HFF-Myc (cell line): ENCODE measurements at places on chromosomes 11 and 22.

- DNase-seq = no peak
These were observed 737 bp downstream of the RBM4 start for GRCh38 chr11:66639066-66639813.

- DNase-seq = no peak
These were observed 15.9 kb upstream of the CDC42EP2 start for GRCh38 chr11:65298655-65299179.

DNA sequence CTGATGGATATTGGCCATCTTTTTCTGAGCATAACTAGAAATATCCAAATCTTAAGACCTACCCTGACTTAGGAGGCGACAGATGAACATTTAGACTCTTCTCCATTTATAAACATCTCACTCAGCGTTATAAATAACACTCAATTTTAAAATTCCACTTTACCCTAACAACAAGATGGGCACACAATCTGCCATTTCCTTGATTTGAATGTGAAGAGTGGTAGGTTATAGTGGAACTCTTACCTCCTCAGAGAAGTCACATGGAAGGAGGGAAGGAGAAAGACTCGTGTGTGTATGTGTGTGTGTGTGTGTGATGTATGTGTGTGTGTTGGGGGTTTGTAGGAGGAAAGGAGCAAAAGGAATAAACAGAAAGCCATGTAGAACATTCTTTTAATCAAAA, 15.0 kb downstream of the SIAE start:
- no peak for DNase-seq

DNA sequence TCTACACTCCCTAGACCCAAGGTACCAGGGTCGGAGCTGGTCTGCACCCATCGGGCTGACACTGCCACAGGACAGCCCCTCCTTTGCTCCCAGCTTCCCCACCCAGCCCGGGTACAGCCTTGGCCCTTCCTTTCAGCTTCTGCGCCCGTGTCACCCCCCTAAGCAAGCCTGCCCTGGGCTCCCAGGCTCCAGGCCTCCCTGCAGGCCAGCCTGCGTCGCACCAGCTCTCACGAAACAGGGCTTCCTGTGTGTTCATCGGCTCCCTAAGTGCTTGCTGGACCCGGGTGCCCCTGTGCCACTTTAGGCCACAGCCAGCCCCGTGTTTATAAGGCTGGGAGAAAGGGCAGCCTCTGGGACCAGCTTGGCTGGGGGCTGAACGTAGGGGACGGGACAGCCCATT, 21.1 kb downstream of the FLRT1 start:
- DNase-seq = no peak

DNA sequence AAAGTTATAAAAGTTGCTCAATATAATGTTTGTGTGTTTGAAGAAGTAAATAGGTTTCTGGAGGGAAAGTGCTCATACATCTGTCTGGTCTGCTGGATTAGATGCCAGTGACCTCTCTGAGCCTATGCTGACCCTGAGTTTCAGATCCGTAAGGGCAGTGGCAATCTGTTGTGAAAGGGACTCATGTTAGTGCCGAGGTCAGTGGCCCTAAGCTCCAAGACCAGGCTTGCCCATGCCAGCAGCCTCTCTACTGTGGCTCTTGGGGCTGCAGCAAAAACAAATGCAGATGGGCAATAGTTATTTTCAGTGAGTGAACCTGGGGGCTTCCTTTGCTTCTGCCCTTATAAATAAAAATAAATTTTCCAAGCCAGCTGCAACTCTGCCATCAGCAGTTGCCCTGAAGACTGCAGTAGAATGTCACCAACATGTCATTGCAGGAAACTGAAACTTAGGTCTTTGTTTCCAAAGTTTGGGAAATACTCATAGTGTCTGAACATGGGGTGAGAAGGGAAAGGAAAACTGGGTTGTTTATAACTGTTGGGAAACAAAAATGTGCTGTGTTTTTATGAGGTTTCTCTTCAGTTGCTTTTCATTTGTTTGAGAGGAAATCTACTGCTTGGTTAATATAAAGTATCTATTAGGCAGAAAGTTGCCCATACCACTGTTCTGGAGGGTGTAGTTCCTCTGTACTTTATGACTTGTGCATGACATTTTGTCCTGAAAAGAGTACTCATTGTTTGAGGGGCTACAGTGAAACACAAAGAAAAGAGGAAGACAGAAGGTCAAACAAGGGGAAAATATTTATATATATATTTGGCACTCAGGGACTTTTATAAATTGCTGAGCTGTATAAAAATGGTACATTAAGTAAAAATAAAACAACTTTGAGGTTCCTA, 9.5 kb upstream of the MS4A4E start:
- no peak for DNase-seq

DNA sequence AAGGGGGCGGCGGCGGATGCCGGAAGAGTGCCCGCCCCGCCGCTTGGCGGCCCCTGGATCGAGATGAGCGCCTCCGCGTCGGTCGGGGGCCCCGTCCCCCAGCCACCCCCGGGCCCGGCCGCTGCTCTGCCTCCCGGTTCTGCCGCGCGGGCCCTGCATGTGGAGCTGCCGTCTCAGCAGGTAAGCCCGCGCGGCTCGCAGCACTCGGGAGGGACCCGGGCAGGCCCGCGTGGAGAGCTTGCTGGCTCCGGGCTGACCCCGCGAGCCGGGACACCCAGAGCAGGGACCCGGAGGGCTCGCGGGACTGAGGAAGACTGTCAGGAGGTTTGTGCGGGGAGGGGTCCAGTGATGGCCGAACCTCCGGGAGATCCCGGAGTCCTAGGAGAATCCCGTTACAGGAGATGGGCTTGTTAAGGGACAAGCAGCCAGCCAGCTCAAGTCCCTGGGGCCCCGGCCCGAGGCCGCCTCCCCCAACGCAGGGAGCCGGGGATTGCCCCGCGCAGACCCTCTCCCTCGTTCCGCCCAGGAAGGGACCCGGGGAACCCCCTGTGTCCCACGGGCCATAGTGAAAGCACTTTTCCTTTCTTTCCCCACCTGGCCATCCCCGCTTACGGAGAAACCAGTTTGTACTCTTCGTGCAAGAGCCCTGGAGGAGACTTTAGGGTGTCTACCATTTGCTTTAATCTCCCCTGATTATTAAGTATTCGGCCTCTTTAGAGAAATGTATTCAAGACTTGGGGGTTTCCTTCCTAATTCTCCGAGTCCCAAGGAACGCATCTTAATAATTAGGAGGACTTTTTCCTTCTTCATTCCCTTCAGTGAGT, 547 bp downstream of the UVRAG start:
- DNase-seq = no peak

DNA sequence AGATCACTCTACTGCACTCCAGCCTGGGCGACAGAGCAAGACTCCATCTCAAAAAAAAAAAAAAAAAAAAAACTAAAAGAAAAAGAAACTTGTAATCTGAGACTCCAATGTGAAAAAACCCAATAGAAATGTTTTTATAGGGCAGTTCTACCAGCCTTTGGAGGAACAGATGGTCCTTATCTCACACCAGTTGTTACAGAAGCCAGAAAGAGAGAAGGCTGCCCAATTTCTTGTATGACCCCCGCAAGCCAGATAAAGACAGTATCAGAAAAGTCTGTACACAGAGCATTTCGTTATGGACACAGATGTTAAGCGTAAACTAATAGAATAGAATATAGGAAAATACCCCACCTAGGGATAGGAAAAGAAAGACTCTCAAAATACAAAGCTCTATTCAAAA, 11.3 kb upstream of the TSGA10IP start:
- no peak for DNase-seq

DNA sequence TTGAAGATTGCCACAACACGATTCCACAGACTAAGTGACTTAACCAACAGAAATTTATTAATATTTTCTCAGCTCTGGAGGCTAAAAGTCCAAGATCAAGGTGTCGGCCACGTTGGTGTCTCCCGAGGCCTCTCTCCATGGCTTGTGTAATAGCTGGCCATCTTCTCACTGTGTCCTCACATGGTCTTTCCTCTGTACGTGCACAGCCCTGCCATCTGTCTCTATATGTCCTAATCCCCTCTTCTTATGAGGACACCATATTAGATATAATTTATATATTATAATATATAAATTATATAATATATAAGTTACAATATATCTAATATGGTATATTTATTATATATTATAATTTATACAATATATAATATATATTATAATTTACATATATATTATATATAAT, 25.1 kb upstream of the SCGB1A1 start:
- no peak for DNase-seq

DNA sequence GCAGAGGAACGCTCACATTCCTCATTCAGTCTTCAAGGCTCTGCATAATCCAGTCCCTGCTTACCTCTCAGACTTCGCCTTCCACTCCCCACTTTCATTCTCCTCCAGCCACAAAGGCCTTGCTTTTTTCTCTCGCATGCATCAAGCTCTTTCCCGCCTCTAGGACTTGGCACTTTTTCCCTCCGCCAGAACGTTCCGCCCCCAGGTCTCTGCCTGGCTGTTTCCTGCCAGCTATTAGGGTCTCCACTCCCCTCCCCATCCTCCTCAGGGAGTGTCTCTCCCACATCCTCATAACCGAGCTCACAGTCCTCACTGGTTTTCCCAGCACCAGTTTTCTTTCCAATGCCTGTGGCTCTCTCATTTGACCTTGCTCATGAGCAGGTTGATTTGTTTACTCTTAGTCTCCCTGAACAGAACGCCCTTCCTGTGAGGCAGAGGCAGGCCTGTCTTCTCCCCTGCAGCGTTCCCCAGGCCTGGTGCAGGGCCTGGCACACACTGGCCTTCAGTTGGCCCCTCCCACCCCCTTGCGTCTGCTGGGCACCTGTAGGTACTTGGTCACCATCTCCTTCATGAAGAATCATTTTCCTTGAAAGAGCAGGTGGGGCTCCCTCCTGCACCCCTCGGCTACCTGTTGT, 75.2 kb downstream of the RTL6 start:
- DNase-seq = no peak

- DNase-seq = no peak
These were observed 1.1 kb upstream of the EMID1 start for GRCh38 chr22:29204455-29205183.

DNA sequence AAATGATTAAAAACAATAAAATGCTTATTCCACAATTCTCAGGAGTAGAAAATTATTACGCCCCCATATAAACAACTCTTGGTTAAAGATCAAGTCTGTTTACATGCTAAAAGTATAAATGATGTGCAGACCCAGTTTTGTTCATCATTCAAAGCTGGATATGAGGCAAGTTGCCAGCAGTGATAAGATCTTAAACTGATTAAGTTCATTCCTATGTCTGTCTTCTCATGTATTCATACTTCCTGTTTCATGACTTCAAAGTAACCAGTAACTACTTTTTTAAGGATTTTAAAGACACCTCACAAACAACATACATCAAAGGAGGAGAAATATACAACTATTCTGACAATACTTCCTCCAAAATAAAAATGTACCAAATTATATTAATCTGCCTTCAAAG, 55.0 kb upstream of the ARHGAP32 start:
- DNase-seq = no peak

DNA sequence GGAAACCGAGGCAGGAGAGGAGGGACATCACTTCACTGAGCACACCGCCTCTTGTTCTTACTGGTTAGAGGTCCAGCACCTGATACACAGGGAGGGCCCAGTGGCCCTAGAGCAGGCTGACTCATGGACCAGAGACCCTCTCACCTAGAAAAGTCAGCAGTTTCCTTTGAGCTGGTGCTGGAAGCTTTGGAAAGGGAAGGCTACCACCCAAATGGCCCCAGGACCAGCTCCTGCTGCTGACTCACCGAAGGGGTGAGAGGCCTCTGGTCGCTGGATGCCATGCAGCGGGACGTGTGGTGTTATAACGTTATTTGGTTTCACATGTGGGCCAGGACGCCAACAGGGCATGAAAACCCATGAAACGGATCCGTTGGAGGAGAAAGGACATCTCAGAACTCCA, 3.8 kb downstream of the NADSYN1 start:
- DNase-seq = no peak

DNA sequence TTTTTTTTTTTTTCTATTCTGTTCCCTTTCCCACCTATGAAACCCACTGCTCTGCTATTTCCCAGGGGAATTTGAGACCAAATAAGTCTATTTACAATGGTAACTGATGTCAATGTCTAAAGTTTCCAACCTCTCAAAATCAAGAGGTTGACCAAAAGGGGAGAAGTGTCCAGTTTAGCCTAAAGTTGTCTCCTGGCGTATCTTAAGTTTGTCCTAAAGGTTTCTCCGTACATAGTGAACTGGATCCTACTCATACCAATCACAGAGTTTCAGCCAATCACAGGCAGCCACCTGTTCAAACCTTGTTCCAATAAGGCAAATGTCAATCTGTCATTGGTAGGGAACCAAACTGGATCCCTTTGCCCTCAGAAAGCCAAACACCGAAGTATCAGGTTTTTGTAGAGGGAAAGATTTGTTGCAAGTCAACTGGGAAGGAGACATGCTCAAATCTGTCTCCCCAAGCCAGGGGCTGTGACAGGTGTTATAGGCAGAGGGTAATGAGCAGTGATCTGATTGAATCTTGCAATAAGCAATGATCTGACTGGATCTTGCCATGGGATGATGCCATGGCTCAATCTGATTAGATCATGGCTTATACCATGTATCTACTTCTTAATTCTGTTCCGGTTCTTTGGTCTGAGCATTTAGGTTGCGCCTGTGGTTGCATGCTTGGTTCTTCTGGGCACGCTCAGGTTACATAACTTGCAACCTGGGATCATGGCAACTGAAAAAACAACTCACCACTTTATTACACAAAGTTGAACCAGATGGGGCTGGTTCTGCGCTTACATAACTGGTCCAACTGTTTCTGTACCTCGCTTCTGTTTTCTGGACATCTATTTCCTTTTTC, 1.1 kb upstream of the VPS37C start:
- DNase-seq = no peak

DNA sequence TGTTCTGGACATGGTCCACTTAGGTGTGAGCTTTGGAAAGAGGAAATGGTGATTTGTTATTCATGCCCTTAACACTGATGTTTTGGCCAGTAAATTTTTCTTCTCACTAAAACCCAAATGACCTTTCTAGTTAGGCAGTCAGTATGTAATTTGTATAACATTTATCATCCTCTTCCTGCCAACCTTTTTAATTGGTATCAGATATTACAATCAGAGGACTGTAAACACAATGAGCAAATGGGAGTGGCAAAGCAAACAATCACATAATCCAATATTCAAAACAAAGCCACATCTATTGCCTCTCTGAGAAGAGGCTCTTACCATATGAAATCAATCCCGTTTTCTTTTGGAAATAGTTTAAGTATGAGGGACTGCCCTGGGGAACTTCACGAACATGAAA, 49.1 kb downstream of the BBOX1 start:
- no peak for DNase-seq

GRCh38 chr22:39315389-39315788, 4.0 kb downstream of the RPL3 start:
- DNase-seq = no peak

DNA sequence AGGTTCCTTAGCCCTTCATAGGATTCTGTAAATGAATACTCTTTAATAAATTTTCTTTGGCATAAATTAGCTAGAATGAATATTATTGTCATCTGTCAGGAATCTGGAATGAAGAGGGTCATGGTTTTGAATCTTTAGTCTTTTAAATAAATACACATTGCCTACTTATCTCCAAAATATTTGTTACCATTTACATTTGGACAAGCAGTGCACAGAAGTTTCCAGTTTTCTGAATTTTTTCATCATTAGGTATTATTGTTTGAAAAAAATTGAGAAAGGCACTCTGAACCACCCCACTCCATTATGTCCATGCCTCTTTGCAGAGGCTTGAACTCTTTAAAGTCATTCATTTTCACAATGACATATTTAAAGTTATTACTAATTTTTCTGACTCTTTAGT, 549.0 kb upstream of the LUZP2 start:
- no peak for DNase-seq

GRCh38 chr22:50724616-50725015, 13.4 kb upstream of the ACR start:
- DNase-seq = no peak
